Posterior vena cava (tissue), 2 donors: ENCODE measurements at places on chromosomes 3 and 15. TPM values are rescaled to one million over a fixed set of nuclear protein-coding genes. Genes with fewer than 3 reads are reported as not detected.

FGF7 gene
- total RNA-seq: 125 TPM

MYL3 gene
- total RNA-seq: 5.9 TPM

UROC1 gene
- total RNA-seq: not detected

FAM107A gene
- 38.7 TPM for total RNA-seq

AP3B2 gene
- total RNA-seq: 0.86 TPM

DNA sequence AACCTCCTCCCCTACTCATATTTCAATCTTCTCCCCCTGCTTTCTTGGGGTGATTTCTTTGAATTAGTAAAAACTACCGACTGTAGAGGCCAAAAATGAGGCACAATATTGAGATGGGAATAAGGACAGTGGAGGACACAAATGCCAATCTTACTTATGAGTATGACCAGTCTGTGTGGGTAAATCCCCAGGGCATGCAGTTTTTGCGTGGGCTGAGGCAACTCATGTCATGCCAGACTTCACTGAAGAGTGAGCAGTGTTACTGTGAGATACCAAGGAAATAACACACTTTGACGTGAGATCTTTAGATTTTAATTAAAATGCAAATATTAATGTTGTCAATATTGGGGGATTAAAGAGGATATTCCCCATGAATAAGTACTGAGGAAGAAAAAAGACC lies 254.3 kb upstream of the ICE2 start:
- no peak for DNase-seq

- no peak for DNase-seq
Observed at GRCh38 chr3:45545476-45545875, 49.1 kb upstream of the LIMD1 start.

DNA sequence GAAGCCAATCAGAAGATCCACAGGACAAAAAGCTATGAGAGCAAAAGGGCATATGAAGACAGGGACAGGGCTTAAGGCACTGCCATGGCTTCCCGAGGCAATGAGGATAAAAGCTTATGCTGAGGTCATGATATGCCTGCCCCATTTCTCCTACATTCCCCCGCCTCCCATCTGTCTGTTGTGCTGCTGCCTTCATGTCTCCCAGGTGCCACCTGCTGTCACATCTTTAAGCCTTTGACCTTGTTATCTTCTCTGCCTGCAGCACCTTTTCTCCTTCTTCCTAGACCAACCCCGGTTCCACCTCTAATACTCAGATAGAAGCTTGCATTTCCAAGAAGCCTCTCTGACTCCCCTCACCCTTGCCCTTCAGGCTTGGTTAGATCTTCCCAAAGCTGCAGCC lies 213.8 kb downstream of the ARRDC4 start:
- no peak for DNase-seq

DNA sequence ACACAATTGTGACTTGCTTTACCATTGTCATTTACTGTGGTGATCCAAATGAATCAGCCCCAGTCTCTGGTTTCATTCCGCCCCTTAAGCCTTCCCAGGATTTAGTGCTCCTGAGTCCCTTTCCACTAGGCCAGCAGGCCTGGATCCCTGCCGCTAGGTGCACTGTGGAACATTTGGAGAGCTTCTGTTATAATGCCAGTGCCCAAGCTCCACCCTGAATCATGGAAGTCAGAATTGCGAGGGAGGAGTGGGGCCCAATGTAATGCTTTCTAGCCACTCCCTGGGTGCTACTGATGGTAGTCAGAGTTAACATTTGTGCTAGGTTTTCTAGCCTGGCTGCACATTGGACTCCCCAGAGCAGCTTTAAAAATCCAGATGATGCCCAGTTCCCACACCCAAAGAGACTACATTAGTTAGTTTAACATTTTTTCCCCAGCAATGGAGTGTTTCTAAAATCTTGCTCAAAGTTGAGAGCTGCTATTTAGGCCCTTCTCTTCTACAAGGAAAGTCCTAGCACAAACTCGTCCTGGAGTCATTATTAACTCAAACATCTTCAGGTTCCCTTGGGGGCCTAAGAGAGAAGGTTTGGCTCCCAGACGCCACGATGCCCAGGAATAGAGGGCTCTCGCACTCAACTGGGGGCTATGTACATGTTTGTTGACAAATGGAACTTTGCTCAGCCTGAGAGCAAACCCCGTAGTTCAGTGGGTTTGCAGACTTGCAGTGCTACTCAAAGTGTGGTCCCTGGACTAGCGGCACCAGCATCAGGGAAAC lies 366.7 kb upstream of the PROK2 start:
- DNase-seq: no peak

GRCh38 chr3:114887806-114888205 lies 259.3 kb downstream of the ZBTB20 start:
- DNase-seq: no peak

GRCh38 chr3:107217172-107217571 lies 160.1 kb upstream of the CCDC54 start:
- no peak for DNase-seq

DNA sequence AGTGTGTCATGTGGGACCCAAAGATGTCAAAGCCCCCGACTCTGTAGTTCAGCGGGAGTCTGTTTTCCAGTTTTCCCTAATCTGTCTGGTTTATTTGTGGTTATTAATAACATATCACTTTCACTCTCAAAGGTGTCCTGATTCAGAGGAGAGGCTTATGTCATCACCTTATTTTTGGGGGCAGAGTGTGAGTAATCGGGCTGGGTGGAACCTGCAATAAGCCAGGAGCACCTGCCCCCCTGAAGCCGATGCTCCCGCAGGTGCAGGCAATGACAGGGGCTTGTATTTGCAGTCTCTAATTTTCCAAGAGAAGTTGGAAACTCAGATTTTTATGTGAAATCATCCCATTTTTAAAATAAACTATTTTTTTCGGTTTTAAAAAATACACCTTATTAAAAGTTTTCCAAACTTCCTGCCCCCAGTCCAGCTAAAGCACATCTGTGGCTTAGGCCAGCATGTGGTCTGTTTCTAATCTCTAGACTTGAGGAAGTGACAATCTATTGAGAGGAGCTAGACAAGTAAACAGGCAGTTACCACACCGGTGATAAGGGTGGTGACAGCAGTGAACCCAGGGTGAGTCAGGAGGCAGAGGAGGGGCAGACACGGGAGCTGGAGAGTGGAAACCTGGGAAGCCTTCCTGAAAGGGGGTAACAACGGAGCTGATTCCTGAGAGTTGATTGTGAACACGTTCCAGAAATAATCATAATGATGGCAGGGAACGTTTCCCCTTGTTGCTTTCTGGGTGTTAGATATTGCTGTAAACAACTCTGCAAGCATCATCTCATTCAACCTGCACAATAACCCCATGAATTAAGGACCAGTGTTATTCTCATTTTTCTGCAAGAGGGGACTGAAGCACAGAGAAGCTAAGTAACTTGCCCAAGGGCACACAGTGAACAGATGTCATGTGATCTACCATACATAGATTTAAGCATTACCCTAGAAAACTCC lies 37.2 kb downstream of the BHLHE40 start:
- peak; percentile 76 for DNase-seq

DNA sequence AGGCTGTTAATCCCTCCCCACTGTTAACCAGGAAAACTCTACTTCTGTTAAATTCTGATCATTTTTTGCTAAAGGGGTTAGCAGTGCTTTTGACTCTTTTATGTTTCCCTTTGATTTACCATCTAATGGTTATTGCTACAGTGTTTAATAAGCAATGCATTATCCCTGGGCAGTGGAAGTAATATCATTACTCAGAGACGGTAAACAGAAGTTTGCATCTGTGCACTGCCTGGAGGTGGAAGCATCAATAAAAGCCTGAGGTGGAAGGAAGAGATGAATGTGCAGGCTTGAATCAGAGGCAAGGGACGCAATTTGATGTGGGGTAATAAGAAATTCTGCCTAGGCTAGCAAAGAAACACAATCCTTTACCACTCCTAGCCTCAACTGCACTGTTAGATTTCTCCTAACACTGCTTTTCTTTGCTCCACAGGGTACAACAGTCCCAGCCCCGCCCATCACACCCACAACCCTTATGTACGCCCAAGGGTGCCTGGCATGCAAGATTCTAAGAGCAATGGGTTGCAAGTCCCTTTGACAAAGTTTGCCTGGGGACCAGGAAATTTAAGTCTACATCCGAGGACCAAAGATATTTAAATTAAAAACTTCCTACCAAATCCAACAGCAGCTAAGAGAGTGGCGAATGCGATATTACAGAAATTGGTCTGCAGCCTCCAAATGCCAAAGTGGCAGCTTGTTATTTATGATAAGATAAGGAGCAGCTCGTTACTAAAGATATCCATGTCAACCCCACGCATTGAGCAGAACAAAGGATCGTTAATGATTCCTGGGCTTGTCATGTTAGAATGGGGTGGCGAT lies 261.4 kb downstream of the FHIT start:
- no peak for DNase-seq

- no peak for DNase-seq
Observed at GRCh38 chr15:100001405-100001804, 268.2 kb upstream of the LYSMD4 start.

- peak; percentile 80 for DNase-seq
Observed at GRCh38 chr3:196220587-196220986, 4.3 kb downstream of the SLC51A start.

DNA sequence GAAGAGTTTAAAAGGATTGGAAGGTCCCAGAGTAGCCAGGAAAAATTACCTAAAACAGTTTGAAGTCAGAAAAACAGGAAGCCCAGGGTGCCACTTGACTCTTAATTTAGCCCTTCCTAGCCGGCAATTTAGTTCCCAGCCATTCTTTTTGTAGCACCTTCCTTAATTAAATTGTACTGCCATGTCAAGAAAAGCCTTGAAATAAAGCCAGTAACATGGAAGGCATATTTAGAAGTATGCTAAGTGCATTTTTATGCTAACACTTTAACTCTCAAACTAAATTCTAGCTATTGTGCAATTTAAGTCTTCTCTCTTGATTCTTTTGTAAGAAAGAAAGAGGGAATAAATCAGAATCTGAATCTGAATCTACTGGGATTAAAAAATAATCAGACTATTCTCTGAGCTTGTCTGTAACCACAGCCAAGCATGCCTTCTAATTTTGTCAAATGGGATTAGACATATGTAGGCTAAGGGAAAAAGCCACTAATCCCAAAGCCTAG lies 43.2 kb downstream of the MAP3K13 start:
- DNase-seq: no peak

- DNase-seq: no peak
Observed at GRCh38 chr3:129432036-129432435, 3.6 kb upstream of the EFCAB12 start.

DNA sequence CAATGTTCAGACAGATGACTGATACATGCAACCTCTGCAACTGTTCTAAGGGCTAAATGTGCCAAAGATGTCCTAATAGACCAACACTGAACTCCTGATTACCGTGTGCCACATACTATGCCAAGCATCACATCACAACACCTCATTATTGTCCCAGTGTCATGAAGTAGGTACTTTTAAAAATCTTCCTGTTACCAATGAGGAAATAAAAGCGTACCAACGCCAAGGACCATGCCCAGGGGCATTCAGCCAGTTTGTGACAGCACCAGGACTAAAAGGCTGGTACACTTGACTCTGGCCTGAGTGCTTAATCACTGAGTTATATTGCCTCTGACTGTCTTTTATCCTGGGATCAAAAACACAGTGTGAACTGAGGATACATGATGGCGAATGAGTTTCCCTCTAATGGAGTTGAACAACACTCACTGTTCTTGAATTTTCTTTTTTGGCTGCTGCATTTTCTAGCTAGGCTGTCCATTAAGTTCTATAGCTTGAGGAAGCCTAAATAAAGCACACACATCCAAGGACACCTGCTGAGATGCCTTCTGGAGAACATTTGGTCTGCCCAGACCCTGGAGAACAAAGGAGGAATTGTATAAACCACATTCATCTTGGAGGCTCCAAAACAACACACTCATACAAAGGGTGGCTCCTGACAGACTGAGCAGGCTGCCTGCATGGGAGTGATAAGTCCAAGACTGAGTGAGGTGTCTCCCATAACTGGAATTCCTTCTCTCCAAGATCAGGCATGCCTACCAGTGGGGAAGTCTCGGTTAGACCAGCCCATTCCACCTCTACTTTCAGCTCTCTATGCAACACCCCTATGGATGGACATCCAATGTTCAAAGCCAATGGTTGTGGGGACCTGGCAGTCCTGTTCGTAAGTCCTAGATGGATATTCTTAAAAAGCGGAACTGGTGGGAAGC lies 126.7 kb upstream of the PRICKLE2 start:
- no peak for DNase-seq
